Iris pigment epithelial cell (primary cell): ENCODE measurements at places on chromosomes 7 and 10.
A peak's percentile ranks its signal among the peaks of the same experiment; 100 is the strongest.

DNA sequence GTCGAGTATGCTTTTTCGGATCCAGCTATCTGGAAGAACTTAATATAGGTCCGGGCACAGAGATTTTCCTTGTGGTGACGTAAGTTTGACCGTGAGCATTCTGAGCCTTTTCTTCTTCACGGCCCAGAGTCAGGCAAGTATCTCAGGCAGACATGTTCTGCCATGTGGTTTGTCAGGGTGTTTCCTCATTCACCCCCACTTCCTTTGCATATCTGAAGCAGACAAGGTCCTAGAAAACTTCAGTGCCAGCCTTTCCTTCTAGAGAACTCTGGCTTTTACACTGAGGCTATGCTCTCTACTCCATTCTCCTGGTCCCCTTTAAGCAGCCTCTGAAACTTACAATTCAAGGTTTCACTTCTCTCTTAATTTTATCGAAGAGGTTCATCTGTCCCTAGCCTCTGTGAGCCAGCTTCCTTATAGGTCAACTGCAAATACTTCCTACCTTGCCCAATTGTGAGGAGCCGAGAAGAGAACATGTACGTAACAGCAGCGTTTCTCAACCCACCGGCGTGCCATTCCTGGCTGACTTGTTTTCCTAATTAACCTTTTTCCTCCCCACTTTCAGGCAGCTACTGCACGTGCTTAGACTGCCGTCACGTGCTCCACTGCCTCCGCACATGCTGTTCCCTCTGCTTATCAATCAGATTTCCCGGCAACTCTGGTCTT lies 47.3 kb downstream of the CDCA7L start:
- DNase-seq: no peak

DNA sequence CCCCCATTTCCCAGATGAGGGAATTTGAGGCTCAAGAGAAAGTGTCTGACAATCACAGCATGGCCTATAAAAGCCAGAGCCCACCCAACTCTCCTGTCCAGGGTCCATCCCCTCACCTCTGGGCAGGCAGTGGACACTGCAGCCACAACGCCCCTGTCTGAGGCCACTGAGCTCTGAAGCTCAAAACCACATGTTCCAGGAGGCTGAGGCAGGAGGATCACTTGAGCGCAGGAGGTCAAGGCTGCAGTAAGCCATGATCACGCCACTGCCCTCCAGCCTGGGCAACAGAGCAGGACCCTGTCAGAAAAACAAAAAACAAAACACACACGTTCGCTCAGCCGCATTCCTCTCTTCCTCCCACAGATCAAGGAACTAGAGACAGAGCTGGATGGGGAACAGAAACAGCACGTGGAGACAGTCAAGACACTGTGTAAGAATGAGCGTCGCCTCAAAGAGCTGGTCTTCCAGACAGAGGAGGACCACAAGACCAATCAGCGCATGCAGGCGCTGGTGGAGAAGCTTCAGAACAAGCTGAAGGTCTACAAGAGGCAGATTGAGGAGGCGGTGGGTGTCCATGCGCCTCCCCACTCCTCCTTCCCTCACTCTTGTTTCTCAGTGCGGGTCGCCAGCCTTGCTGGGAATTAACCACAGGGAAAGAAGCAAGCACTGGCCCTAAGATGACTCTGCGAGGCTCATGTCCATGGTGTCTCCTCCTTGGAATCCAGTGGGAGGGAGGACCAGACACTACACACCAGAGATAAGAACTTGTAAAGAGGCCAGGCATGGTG lies 20.0 kb upstream of the ARPC1A start:
- DNase-seq: no peak

DNA sequence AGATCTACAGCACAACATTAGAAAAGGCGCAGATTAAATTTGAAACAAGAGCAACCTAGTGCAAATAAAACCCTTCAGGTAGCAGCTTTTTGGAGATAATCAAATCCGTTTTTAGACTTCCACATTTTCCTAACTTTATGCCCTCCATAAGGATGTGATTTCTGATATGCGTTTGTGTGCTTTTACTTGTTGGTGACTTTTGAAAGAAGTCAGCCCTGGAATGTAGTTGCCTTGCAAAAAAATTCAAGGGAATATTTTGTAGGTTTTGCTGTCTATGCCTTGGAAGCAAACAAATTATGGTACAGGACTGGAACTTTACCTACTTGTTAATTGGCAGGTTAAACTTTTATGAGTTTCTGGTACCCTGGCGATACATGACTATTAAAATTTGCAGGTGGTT lies 86.7 kb upstream of the HDAC9 start:
- no peak for DNase-seq

DNA sequence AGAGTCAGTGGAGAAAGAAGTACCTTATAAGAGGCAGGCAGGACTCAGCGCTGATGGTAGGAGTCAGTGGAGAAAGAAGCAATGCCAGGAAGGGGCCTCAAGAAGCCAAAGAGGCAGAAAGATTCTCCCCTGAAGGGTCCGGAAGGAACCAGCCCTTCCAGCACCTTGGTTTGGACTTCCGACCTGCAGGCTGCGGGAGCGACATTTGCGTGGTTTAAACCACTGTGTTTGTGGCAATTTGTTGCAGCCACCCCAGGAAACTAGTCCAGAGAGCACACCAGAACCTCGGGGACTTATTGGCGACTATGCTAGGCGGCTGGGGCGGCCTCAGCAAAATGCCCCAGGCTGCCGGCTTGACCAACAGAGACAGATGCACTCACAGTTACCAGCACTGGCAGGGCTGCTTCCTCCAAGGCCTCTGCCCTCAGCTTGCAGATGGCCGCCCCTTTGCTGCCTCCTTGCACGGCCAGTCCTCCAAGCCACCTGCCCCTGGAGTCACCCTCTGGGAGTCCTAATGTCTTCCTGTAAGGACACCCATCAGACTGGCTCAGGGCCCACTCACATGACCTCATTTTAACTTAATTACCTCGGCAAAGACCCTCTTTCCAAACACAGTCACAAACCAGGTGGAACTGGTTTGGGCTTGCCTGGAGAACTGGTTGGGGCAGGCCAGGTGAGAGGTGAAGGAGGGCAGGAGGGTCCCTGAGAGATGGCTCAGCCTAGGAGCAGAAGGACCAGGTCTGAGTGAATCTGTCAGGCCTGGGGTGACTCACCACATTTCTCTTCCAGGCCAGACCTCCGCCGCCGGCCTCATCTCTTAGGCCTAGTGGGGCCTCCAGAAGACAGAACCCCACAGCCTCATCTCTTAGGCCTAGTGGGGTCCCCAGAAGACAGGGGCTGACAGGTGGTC lies 26.1 kb downstream of the CALML3 start:
- DNase-seq: peak; percentile 73

DNA sequence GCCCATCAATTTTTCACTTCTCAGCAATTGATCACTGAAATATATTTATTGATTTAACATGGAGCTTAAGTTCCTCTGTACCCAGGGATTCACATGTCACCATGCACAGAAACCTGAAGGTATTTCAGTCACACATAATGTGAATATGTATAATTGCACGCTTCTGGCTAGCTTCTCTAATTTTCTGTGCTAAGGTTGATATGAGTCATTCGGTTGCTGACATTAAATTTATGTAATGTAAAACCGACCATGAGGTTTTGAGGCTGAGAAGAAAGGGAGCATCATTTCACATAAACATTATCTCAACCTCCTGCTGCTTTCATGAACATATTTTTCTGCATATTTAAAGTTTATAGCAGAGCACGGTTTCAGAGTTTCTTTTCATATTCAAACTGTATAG lies 381.0 kb upstream of the TPK1 start:
- peak; percentile 1 for DNase-seq

DNA sequence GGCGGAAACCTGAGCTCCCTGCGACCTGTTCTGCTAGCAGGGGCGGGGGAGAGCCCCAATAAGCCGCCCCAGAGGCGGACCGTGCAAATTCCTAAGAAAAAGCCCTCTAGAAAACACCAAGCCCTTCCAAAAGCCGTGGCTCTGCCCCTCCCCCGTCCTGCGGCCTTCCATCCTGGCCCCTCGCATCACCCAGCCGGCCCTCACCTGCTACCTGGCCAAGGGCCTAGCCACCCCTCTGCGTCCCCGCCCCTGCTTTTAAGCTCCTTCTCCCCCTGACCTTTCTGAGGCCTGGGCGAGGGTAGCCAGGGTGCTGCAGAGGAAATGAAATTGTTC lies 24.9 kb downstream of the SKIDA1 start:
- DNase-seq: no peak

- peak; percentile 57 for DNase-seq
Measured at GRCh38 chr7:43439631-43440401, 143.1 kb upstream of the STK17A start.

DNA sequence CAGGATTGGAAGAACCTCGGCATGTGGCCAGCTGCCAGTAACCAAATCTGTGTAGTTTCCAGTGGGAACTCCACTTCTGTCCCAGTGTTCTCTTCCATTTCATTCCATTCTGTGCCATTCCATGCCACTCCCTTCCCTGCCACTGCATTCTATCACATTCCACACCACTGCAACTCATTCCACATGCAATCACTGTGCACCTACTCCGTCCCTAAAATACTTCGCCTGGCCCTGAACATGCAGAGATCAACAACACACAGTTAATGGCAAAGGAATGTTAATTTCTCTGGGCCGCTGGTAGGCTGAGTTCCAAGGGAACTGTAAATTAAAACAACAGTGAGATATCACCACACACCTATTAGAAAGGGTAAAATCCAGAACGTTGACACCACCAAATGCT lies 64.8 kb downstream of the AKR1B1 start:
- no peak for DNase-seq

DNA sequence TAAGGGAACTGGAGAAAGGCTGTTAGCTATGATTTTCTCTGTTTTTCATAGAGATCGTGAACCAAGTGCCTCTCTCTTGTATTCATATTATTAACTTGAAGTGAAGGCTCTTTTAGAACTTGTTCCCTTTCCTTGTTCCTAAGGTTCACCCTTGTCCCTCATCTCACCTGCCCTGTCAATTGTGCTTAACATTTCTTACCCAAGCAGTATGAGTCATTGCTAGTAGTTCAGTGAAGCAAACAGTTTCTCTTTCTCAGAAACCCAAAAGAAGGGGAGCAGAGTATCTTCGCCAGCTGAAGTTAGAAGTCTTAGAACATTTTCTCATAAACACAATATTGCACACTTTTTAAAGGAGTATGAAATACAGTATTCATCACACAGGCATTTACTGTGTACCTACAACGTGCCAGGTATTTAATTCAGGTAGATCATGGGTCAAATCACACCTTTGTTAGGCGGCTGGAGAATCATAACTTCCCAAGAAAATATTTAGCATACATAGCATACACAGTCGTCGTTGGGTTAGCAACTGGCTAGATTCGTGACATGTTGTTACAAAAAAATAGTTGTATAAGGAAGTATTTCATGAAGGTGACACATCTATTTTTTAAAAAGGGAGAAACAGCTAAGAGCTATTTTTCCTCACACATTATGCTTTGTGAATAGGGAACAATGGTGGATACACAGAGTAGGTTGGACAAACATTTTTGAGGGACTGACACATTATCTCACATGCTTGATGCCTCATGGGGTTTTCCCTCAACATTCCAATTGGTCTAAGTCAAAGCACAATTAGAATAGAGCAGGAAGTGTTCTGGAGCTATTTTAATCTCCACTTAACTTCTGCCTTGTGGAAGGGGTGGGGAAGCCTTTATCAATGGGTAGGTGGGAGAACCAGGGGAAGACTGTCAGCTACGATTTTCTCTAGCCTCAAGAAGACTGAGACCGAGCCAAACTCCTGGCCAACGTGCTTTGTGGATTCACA lies 13.2 kb downstream of the HDAC9 start:
- peak; percentile 96 for DNase-seq

GRCh38 chr7:5479431-5479745 lies 55.8 kb upstream of the TNRC18 start:
- DNase-seq: no peak

GRCh38 chr7:70634610-70635068 lies 497.3 kb upstream of the GALNT17 start:
- peak; percentile 62 for DNase-seq

GRCh38 chr10:124517461-124517860 lies 55.8 kb downstream of the LHPP start:
- no peak for DNase-seq

GRCh38 chr7:107208024-107208521 lies 39.3 kb downstream of the HBP1 start:
- peak; percentile 28 for DNase-seq

GRCh38 chr10:110851020-110851612 lies 20.6 kb upstream of the PDCD4 start:
- DNase-seq: no peak

DNA sequence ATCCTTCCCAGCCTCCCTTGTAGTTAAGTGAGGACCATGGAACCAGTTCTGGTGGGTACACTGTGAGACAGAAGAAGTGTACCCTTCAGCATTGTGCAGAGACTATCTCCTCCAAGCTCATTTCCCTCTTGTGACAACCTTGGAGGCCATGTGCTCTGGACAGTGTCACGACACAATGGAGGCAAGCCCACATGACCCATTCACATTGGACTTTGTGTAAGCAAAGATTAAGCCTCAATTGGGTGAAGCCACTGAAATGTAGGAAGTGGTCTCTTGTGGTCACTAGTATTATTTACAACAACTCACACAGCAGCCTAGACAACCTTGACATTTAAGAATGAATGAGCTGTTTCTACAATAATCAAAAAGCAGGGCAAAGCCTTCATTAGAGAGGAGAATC lies 124.2 kb downstream of the INHBA start:
- DNase-seq: no peak

DNA sequence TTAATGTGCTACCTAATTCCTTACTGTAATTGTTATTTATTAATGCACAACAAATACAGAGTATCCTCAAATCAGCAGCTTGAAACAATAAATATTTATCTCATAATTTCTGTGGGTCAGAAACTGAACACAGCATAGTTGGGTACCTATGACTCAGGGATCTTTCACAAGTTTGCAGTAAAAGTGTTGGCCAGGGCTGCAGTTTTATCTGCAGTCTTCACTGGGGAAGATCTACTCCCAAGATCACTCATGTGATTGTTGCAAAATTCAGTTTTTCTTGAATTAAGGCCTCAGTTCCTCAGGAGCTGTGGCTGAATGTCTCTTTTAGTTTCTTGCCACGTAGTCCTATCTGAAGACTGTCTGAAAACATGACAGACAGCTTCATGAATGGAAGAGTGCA lies 237.8 kb downstream of the ZWINT start:
- DNase-seq: no peak

GRCh38 chr7:23043441-23043840 lies 29.5 kb upstream of the HYCC1 start:
- peak; percentile 16 for DNase-seq

- no peak for DNase-seq
Measured at GRCh38 chr7:1586827-1587705, 17.2 kb upstream of the PSMG3 start.

DNA sequence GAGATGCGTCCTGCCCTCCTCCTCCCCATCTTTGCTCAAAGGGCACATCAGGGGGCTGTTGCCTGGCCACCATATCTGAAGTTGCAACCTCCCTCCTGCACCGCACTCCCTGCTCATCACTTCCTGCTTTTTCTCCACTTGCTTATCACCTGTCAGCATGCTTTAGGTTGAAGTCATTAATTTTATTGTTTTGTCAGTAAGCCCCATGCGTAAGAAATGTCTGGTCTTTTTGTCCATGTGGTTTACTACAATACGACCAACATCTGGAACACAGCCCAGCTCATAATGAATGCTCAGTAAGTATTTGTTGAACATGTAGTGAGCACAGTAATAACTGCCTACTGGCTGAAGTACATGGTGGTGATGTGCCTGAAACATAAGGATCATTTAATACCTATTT lies 71.6 kb upstream of the GJD4 start:
- peak; percentile 23 for DNase-seq

GRCh38 chr7:114930107-114930661 lies 8.3 kb downstream of the MDFIC start:
- no peak for DNase-seq

- DNase-seq: no peak
Measured at GRCh38 chr10:29033311-29033940, 255.4 kb upstream of the LYZL1 start.

- no peak for DNase-seq
Measured at GRCh38 chr10:35693800-35694199, 51.7 kb upstream of the FZD8 start.
